ENCODE measurements at places on chromosomes 12 and 14. TPM values are rescaled to one million over a fixed set of nuclear protein-coding genes. Genes with fewer than 3 reads are reported as not detected.

Gene KRT8
- 34.5 TPM for total RNA-seq

Gene ZNF26
- 10.5 TPM for total RNA-seq

Gene FAIM2
- 0.58 TPM for total RNA-seq

Gene KLRC3
- not detected for total RNA-seq

Gene IFT81
- 14.1 TPM for total RNA-seq

Gene LYZ
- 180 TPM for total RNA-seq

Gene SNRPF
- total RNA-seq: 11.7 TPM

Gene ZDHHC22
- total RNA-seq: not detected

Gene NUP107
- 53.4 TPM for total RNA-seq

Gene PTGER2
- 5.1 TPM for total RNA-seq

Gene BTBD6
- 40.4 TPM for total RNA-seq

Gene PTPRR
- 0.49 TPM for total RNA-seq

Gene EEA1
- 56.7 TPM for total RNA-seq

Gene PMCH
- total RNA-seq: not detected

Gene PROX2
- total RNA-seq: not detected

Gene GAS2L3
- 19.6 TPM for total RNA-seq

Gene KRT79
- not detected for total RNA-seq

Gene ADCY6
- total RNA-seq: 89.7 TPM

Gene PLEKHD1
- total RNA-seq: 0.30 TPM

Gene CRADD
- 19.5 TPM for total RNA-seq

Gene PTPRO
- total RNA-seq: 16.1 TPM

Gene TAS2R7
- not detected for total RNA-seq

Gene BICDL1
- 1.7 TPM for total RNA-seq

Gene RIN3
- 49.1 TPM for total RNA-seq

Gene AP1G2
- total RNA-seq: 36.9 TPM

Gene GDF3
- total RNA-seq: 0.30 TPM

Gene DPPA3
- not detected for total RNA-seq

Gene AMHR2
- total RNA-seq: not detected

Gene LHX5
- not detected for total RNA-seq

Gene ZCCHC8
- 25.0 TPM for total RNA-seq

Gene KRT85
- total RNA-seq: not detected

Data from aorta (tissue), 5 donors.